ENCODE measurements at places on chromosomes 6 and 20.
A peak's percentile ranks its signal among the peaks of the same experiment; 100 is the strongest.

DNA sequence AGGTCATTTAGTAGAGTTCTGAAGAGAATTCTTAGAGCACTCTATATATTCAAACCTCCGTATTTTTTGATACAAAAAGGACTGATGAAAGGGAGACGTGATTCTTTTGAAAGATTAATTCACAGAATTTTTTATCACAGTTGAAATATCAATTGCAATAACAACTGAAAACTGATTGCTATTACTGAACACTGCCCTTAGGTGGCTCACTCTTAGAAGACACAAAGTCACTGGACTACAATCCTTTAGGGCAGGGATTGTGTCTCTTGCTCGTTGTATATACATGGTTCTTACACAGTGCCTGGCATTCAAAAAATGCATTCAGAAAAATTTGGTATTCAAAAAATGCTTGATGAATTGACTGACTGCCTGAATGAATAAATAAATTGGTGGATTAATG is 17.1 kb upstream of the CALHM6 start:
- DNase-seq: no peak

- DNase-seq: no peak
These were observed 227.3 kb upstream of the RSPO3 start for GRCh38 chr6:126891158-126891557.

DNA sequence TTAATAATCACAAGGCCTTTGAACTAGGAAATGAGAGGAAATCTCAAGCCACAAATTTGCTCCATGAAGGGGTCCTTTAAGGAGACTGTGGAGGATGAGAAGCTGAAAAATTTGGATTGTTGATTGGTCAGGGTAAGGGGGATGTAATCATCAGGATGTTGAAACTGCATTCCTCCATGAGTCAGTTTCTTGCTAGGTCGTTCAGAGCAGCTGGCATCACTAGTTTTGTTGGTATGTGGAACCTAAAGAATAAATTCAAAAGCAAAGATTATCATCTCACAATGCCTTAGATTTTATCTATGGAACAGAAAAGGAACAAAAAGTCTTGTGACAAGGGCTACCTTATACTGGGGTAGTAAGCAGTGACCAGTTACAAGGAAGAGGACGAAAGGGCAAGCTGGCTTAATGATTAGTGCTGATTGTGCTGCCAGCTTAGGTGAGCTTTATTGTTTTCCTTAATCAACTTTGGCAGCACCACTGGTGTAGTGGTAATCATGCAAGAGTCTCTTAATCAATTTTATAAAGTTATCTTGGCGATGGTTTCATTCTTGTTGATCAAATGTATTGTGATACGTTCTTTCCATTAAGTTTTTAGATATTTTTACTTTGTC is 36.6 kb downstream of the CRISP2 start:
- DNase-seq: no peak

GRCh38 chr6:10505529-10505928 is 15.6 kb upstream of the GCNT2 start:
- no peak for DNase-seq

- DNase-seq: no peak
These were observed 46.7 kb upstream of the IRF4 start for GRCh38 chr6:344816-345340.

GRCh38 chr20:42714298-42715141 is 475.2 kb downstream of the PTPRT start:
- DNase-seq: no peak

GRCh38 chr6:170295510-170296422 is 4.9 kb upstream of the DLL1 start:
- peak; percentile 56 for DNase-seq
